ENCODE measurements at places on chromosomes 4 and X.

GRCh38 chr4:159341522-159341921 is 238.6 kb downstream of the RAPGEF2 start:
- DNase-seq = no peak

GRCh38 chrX:12615061-12615460 is 176.2 kb upstream of the PRPS2 start:
- DNase-seq = no peak

GRCh38 chr4:113289766-113290165 is 240.3 kb downstream of the ANK2 start:
- DNase-seq = no peak

DNA sequence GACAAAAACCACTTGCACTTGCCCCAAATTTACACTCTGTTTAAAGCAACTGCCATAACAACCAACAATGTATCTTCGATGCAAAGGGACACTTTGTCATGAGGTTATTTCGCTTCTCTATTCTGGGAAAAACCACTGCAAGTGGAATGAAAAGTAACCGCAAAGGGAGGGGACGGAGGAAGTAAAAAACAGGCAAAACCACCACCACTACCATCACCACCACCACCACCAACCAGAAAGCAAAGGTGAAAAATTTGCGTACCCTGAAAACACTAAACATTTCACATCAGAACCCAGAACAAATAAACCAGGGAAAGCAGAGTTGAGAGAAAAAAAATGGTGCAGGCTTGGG is 1.2 kb upstream of the N4BP2 start:
- no peak for DNase-seq

GRCh38 chrX:153769158-153769864 is 5.3 kb downstream of the PLXNB3 start:
- DNase-seq = no peak

GRCh38 chrX:68992821-68993397 is 164.1 kb downstream of the EFNB1 start:
- DNase-seq = no peak

- no peak for DNase-seq
These were observed 314.9 kb upstream of the TRAM1L1 start for GRCh38 chr4:117400039-117400835.

GRCh38 chr4:76156635-76157034 is 8.4 kb upstream of the NUP54 start:
- no peak for DNase-seq

- no peak for DNase-seq
These were observed 26.5 kb downstream of the MSL3 start for GRCh38 chrX:11784543-11784942.

GRCh38 chr4:55753856-55754255 is 65.7 kb upstream of the EXOC1L start:
- no peak for DNase-seq

GRCh38 chr4:52250154-52250553 is 199.1 kb downstream of the SPATA18 start:
- DNase-seq = no peak

- no peak for DNase-seq
These were observed 7.6 kb downstream of the ACSL1 start for GRCh38 chr4:184818216-184818564.

DNA sequence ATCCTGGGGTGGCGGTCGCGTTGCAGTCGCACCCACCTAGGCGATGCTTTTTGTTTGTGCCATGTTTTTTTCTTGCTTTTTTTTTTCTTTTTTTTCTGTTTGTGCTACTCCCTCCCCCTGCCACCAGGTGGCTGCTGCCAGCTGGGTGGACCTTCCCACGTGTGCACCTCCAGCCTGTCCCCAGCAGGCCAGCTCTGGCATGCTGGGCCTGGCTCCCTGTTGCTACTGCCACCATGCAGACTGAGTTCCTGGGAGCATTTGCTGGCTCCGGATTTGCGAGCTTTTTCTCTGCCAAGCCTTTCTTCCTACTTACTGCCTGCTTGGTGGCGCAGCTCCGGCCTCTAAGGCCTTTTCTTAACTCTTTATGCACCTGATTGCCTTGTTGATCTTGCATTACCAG is 161.2 kb upstream of the WDFY3 start:
- DNase-seq = peak; percentile 38

DNA sequence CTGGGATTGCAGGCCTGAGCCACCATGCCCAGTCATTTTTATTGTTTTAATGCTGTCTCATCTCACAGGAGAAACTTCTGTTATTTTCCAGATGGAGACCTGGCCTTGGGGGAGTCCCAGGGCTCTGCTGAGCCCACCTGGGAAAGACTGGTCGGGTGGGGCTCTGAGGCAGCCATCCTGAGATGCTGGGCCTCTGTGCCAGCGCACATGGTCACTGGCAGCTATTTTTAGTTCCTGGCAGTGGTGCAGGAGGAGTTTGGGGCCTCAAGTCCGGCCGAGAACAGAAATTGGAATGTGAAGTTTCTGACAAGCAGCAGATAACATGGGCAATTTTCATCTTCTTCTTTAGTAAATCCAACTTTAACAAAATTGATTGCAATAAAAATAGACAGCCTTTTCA is 44.5 kb downstream of the SORCS2 start:
- DNase-seq = no peak

DNA sequence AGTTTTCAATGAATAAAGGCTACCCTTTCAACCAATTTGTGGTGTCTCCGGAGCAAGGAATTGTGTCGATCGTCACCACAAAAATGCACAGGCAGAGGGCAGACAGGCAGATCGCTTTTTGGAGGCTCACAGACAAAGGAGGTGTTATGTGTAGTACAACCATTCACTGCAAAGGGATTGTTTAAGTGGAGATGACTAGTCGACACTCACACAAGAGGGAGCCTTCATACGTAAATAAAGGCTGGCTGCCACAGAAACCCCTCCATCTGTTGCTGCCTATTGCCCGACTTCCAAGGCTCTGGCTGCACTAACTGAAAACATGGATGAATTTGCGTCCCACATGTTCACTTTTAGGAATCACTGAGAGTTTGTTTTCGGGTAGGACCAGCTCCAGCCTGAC is 281.1 kb downstream of the NKX6-1 start:
- no peak for DNase-seq

DNA sequence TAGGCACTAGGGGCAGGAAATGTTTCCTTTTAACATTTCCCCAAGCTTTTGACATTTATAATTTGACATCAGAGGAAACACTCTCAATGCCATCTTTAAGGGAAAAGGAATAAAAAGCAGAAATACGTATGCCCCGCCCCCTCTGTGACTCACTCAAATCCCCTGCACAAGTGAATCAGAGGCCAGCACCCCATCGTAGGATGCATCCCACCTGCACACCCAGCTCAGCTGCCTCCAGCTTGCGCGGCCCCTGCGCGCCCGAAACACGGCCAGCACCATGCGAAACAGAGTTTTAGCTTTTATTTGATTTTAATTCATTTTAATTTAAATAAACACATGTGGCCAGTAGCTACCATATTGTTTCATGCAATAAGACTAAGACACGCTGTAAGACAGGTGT is 29.5 kb downstream of the ABLIM2 start:
- no peak for DNase-seq

DNA sequence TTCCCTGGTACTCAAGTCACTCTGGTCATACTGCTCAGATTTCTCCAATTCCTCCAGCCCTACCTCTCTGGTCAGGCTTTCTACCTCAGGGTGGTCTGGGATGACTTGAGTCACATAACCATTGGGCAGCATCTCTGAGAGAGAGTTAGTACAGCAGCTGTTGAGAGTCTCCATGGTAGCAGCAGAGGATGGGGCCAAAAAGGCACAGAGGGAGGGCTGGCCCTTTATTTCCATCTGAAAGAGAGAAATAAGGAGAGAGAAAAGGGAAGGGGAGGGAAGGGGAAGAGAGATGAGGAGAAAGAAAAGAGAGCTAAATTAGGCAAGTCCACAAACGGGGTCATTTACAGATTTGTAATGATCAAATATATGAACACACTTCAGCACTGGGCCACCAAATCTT is 149.1 kb upstream of the ARHGEF9 start:
- no peak for DNase-seq

DNA sequence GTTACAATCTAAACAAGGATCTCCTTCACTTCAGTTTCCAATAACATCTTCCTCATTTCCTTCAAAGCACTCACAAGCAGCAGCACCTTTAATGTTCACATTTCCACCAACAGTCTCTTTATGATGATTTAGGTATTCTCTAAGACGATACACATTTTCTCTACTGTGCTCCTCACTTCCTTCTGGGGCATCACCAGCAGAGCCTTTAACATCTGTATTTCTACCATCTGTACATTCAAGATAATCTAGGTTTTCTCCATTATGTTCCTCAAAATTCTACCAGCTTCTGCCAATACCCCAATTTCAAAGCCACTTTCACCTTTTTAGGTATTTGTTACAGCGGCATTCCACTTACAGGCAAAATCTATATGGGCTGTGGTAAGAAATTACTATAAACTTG is 80.6 kb downstream of the FBXW7 start:
- no peak for DNase-seq

GRCh38 chr4:172844556-172844955 is 324.1 kb upstream of the GALNT7 start:
- DNase-seq = no peak

DNA sequence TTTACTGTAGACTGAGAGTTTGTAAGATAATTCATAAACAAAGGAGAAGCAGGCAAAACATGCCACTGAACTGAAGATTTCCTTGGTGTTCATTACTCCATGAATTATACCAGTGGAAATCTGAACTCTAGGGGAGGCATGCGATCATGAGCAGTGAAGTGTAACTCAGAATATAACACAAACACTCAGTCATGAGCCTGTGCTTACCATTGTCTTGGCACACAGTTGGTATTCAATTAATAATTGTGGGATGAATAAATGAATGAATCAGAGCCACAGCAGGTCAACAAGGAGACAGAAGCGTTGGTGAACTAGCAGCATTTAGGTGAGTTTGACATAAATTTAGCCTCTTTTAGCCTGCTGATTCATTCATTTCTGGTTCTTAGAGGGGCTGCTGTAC is 263.5 kb upstream of the DKK2 start:
- DNase-seq = no peak

GRCh38 chr4:183098019-183098722 is 886 bp upstream of the WWC2 start:
- peak; percentile 69 for DNase-seq

- peak; percentile 36 for DNase-seq
These were observed 35.3 kb upstream of the DCX start for GRCh38 chrX:111447298-111447697.

- no peak for DNase-seq
These were observed 34.9 kb downstream of the FHDC1 start for GRCh38 chr4:152971053-152971452.

- no peak for DNase-seq
These were observed 20.4 kb downstream of the REPS2 start for GRCh38 chrX:16966752-16967448.

DNA sequence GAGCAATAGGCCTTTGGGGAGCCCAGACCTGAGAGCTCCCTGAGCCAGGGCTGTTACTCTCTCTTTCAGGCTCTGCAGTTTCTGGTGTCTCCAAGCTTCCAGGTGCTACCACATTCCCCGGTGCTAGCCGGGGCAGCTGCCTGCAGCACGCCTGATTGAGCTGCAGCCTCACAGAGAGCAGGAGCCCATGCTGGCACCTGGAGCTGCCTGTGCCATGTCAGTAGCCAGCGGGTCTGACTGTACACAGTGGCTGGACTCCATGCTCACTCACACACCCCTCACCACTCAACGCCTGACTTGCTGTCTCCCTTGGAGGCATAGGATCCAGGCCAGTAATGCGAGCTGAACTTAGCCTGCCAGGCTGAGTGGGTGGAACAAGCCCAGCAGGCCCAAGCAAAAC is 800.4 kb upstream of the AGA start:
- no peak for DNase-seq

- DNase-seq = no peak
These were observed 28.6 kb downstream of the CBR4 start for GRCh38 chr4:168981460-168981859.

GRCh38 chr4:83686166-83686565 is 150.3 kb downstream of the GPAT3 start:
- DNase-seq = no peak

DNA sequence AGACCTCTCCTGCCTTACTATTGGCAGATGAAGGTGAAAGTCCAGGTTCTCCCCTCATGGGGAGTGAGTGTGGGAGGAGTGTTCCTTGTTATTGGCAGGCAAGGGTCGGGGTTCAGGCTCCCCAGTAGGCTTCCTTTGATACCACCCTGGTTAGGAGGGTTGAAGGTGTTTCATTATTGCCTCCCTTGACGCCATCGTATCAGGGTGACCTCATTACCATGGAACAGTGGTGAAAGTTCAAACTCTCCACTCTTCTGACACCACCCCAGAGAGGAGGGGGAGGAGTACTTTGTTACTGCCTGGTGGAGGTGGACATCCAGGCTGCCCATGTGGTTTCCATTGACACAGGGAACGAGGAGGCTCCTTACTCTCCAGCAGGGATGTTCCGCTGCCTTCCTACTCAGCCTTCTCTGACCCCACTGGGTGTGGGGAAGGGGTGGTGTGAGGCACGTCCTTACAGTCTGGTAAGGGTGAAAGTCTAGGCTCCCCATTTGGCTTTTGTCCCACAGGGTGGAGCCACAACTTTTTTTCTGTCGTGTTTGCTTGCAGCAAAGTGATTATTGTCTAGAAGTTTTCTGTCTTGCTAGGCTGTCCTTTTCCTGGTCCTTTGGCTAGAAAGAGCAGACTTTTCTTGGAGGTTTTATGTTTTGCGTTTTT is 37.2 kb upstream of the USP9X start:
- no peak for DNase-seq

GRCh38 chr4:105392858-105393257 is 81.0 kb downstream of the PPA2 start:
- DNase-seq = no peak

GRCh38 chr4:152045449-152045806 is 284.6 kb upstream of the GATB start:
- DNase-seq = no peak

DNA sequence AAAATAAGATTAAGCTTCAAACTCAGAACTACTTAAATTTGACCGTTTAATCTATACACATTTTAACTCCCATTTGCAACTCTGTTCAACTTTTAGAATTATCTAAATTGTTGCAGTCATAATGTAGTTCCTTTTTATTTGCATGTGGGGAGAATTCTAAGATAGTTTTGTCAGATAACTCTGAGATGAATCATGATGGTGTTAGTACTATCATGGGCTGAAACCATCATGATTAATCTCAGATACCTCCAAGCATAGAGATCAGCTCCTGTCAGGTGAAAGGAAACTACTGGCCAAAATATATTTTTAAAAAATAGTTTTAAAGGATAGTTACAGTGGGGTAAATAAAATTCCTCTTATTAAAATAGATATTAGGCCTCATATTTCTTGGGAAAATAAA is 39.0 kb downstream of the FBXO8 start:
- DNase-seq = no peak
